B cell (primary cell): ENCODE measurements at places on chromosomes 7 and 10.

DNA sequence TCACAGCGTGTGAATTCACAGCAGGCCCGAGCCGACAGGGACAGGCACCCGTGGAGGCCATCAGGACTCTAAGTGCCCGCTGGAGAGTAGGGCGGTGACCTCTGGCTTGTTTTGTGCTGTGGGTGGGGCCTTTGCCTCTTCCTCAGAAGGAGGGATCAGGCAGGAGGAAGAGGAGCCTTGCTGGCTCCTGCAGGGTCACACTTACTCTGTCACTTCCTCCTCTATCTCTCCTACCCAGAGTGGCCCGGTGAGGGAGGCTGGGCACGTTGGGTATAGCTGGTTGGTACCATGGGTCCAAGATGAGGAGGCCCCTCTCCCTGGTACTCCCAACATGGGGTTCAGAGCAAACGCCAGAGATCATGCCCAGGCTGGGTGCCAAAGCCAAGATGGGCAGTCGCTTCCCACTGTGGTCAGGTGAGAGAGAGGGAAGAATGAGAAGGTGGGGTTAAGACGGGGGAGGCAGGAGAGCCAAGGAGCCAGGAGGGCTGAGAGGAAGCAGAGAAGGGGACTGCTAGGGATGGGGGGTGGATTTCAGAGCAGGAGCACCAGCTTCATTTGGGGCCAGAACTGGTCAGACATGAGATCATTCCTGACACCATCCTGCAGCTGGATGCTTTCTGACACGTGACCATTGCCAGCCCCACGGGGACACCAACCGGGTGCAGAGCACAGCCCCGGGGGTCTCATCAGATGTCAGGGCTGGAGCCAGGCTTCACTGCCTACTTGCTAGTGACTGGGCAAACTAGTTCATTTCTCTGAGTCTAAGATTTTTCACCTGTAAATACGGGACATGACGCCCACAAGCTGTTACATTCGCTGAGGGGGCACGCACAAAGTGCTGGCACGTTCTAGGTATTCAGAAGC, 54.8 kb upstream of the CACUL1 start:
- DNase-seq = no peak

DNA sequence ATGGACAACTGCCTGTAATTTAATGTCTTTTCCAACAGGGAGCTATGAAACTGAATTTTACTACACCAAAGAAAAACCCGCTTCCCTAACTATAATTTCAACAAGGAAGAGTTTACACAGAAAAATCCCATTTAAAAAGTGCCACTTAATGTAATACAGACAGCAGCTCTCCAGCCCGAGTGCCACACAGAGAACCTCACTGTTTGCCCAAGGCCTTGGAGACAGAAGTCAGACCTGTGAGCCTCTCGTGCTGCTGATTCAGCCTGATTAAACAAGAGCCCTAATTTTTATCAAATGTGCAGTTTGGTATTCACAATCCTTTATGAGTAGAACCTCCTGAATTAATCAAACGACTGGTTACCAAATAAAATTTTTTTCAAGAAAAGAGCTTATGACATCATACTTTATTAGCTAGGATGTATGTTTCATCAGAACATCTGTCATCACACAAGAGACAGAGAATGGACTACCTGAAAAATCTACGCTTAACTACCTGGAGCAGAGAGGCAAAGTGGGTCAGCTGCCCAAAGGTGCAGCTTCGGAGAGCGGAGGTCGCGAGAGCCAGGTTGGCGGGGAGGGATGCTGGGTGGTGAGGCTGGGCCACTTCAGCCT, 543.6 kb downstream of the SDK1 start:
- no peak for DNase-seq

DNA sequence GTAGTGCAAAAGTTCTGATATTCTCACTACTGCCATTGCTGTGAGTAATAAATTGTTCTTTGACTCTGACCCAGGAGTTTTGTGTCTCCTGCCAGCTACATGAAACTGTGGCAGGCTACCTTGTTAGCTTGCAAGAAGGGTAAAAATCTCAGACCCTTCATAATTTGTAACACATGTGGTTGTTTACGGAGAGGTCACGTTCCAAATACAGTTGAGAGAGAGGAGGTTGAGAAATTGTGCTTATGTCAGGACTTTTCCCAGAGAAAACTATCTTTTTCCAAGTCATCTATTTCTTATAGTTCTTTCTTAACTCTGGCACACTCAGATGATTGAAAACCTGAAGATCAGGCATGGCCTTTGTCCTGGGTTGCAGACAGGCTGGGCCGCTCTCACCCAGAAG, 114.4 kb upstream of the SVIL start:
- DNase-seq = no peak

GRCh38 chr7:130943981-130944380, 210.0 kb upstream of the KLF14 start:
- no peak for DNase-seq

- no peak for DNase-seq
Observed at GRCh38 chr10:31650010-31650409, 278.6 kb downstream of the ARHGAP12 start.

GRCh38 chr7:128117691-128118090, 86.5 kb upstream of the LRRC4 start:
- DNase-seq = no peak

DNA sequence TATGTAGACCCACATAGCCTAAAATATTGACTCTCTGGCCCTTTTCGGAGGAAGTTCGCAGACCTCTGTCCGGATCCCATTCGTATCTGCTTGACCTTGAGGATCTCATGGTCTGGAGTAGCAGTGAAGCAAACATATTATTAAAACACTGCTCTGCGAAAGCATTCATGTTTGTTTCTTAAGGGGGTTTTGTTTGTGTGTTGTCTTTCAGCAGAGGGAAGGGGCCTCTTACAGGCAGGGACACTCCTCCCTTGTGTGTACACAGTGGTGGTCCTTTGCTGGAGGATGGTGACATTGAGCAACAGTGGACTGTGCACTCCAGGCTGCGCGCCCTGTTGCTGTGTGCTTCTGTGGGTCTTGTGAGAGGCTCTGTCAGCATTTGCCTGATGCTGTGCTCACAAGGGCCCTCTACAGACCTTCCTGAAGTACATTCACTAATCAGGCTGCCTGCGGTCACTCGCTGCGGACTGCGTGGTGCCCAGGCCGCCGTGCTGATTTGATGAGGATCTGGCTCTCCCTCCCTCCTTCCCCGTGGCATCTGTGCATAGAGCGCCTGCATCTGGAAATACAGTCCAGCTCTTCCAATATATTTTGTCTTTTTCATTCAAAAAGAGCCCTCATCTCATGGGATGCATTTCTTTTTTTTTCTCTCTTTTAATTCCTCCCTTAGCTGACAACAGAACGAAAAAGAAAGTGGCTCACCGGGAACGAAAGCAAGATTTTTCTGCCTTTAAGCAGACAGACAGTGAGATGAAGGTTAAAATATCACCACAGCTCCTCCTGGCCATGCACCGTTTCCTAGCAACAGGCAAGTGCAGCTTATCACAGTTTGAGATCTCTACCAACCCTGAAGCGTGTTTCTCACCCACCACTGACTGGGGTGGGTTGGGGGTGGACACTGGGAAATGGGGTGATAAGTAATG, 135.8 kb downstream of the CNNM2 start:
- no peak for DNase-seq

GRCh38 chr7:3984456-3984855, 683.4 kb downstream of the SDK1 start:
- no peak for DNase-seq

DNA sequence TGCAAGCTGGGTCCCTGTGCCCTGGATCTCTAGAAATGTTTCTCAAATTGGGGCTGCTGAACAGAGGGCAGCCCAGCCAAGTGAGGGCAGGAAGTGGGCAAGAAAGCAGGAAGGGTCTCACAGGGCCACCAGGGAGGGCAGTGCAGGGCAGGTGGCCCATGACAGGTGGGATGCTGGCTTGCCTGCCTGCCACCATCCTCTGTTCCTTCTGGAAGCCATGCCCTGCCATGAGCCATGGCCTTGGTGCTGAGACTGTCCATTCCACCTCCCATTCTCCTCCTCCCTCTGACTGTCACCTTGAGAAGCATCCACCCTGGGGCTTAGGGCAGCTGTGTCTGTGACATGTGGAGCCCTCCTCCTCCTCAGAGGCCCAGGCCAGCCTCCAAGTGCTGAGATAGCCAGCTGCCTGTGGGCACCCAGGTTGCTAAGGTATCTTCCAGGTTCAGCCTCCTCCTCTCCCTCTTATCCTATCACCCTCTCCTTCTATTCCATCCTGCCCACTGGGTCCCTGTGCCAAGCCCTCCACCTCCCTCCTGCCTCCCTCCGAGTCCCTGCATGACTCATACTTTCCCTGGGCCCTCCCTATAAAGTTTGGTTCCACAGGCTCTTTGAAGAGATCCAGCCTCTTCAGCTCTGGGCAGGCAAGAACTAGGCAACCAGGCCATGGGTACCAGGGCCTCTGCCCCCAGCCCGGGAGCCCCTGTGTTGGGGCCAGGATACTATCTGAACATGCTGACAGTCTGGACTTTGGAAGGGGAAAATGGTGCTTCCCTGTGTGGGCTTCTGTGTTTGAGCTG, 1.3 kb downstream of the VSIR start:
- DNase-seq = peak; percentile 27

DNA sequence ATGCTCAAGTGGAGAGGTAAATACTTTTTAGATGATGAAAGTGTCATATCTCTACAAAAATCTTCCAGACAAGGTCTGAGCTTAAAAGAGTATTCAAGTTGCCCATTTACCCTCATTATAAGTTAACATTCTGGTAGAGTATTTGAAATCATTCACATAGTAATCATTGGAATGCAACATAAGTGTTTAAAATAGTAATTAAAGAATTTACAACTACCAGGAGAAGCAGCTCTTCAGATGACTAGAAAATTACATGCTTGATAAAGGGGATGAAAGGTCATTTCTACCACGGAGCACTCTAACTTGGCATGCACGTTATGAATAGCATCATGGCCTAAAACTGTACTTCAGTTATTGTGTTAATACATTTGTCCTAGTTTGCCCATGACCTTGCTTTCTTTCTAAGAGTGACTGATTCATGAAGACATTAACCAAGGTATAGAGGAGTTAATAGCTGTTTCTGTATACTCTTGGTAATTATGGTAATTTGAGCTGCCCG, 120.0 kb downstream of the SEMA3E start:
- no peak for DNase-seq

GRCh38 chr10:130638991-130639390, 502.8 kb downstream of the GLRX3 start:
- DNase-seq = no peak

- no peak for DNase-seq
Observed at GRCh38 chr10:129330211-129330610, 136.8 kb upstream of the MGMT start.

DNA sequence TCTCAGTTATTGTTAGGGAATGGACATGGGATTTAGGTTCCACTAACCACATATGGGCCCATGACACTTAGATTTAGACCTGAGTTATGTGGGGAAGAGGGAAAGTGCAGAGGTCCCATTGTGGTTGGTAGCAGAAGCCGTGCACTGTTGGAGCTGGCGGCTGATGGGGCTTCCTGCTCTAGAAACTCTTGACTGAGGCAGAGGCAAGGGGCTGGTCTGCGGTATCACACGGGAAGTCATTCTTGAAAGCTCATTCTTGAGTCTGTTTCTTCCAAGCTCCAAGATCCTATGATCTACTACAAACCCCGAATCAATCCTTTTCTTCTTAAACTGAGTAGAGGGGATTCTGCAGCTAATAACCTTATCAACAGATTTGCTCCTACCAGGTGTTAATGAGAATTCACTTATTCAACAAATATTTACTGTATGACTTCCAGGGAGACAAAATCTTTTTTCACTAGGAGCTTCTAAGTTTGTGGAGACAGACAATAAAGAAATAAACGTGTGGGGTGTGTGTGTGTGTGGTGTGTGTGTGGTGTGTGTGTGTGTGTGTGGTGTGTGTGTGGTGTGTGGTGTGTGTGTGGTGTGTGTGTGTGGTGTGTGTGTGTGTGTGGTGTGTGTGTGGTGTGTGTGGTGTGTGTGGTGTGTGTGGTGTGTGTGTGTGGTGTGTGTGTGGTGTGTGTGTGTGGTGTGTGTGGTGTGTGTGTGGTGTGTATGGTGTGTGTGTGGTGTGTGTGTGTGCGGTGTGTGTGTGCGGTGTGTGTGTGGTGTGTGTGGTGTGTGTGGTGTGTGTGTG, 57.1 kb downstream of the AOC1 start:
- DNase-seq = no peak

GRCh38 chr10:128926711-128927110, 540.3 kb upstream of the MGMT start:
- DNase-seq = no peak

GRCh38 chr7:98868450-98868849, 1.4 kb downstream of the TMEM130 start:
- DNase-seq = no peak

DNA sequence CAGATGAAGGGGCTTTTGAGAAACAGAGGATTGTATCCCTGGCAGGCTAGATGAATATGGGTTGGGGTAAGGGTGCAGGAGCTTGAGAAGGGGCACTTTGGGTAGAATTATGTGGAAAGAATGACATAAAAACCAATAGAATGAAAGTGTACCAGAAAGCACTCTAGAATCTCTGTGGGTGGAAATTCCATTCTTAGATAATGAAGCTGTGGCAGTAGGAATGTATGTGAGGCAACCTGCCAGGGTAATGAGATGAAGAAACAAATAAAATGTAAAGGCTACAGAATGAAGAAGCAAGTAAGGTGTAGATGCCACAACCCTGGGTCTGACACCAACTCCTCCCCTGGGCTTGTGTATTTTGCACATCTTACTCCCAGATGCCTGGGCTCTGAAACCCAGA, 16.8 kb downstream of the NOBOX start:
- no peak for DNase-seq

GRCh38 chr7:74400420-74401136, 53.1 kb upstream of the GTF2IRD1 start:
- DNase-seq = peak; percentile 22

- peak; percentile 28 for DNase-seq
Observed at GRCh38 chr7:155721056-155721455, 76.6 kb downstream of the RBM33 start.

GRCh38 chr10:110797416-110797815, 74.3 kb upstream of the PDCD4 start:
- no peak for DNase-seq

- no peak for DNase-seq
Observed at GRCh38 chr7:13386741-13387140, 602.7 kb downstream of the ETV1 start.

DNA sequence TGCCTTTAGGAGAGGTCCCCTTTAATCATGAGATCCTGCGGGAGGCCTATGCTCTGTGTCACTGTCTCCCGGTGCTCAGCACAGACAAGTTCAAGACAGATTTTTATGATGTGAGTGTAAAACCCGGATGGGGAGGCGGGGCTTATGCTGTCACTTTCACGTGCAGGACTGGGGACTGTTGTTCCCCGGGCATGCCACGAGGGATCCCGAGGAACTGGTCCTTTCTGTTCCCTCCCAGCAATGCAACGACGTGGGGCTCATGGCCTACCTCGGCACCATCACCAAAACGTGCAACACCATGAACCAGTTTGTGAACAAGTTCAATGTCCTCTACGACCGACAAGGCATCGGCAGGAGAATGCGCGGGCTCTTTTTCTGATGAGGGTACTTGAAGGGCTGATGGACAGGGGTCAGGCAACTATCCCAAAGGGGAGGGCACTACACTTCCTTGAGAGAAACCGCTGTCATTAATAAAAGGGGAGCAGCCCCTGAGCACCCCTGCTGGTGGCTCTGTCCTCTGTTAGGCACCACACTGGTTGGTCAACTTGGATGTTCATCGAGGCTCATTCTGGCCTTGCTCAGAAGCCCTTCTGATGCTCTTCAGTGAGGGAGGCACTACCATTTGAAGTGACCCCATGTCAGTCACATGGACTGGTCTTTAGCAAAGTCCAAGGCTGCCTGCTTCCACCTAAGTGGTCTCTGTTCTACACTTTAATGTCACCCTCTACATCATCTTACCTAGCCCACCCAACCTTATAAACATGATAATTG, 2.8 kb downstream of the COPS6 start:
- DNase-seq = no peak
